ENCODE measurements at places on chromosomes 11 and 22. TPM values are rescaled to one million over a fixed set of nuclear protein-coding genes. Genes with fewer than 3 reads are reported as not detected.
A peak's percentile ranks its signal among the peaks of the same experiment; 100 is the strongest.

Gene SCARF2
- 7.7 TPM for total RNA-seq

Gene SH3BP1
- 6.9 TPM for total RNA-seq

Gene CLMP
- total RNA-seq, result 13.6 TPM

Gene LMF2
- 9.4 TPM for total RNA-seq

Gene GAL3ST1
- total RNA-seq, result not detected

Gene ARHGEF17
- total RNA-seq, result 3.3 TPM

Gene MYO18B
- total RNA-seq, result not detected

Gene SLC22A6
- total RNA-seq, result not detected

Gene RCOR2
- total RNA-seq, result 0.66 TPM

Gene SLC1A2
- total RNA-seq, result 1.7 TPM

Gene XKR3
- total RNA-seq, result not detected

Gene MS4A6E
- total RNA-seq, result not detected

GRCh38 chr11:120420572-120420971 is 84.4 kb downstream of the ARHGEF12 start:
- no peak for DNase-seq

DNA sequence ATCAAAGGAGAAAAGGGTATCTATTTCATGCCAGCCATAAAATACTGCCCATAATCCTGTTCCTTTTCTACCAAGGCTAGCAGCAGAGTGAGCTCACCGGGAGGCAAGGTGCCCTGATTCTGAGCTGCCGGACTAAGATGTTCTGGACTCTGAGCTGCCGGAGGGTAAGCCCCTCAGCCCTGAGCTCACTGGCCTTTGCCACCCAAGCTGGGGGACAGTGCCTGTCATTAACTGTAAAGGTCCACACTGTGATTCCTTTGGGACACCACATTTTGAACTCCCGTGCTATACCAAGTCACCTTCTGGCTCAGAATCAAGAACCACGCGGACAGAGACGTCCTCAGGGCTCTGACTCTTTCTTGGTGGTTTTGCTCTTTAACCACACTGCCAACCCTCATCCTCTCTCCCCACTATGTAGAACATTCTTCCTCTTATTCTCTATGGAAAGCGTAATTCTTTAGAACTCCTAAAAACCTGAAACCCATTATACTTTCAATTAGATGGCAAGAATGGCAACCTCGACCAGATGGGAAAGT is 88.4 kb upstream of the BID start:
- no peak for DNase-seq

DNA sequence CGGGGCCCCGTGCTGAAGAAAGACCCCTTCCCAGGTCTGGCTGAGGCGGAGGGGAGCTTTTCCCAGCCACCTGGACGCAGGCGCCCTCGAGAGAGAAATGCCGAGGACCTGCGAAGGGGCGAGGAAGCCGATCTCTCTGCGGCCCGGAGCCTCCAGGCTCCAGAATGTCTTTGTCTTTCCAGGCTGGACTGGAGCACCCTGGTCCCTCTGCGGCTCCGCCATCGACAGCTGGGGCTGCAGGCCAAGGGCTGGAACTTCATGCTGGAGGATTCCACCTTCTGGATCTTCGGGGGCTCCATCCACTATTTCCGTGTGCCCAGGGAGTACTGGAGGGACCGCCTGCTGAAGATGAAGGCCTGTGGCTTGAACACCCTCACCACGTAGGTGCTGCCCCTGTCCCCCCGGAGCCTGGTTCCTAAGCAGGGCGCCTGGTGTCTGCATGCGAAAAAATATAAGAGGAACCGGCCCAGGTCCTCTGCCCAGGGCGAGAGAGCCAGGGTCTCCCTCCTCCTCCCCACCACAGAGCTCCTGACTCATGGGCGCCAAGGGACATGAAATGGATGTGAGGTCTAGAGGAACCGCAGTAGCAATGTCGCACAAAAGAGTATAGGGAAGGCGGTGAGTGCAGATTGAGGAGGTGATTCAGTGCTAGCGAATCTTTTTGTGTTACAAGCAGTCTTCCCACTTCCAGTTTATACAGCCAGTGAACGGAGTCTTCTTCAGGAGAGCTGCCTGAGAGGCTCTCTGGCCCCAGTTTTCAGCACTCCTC is 11.0 kb downstream of the GLB1L2 start:
- DNase-seq, result no peak

GRCh38 chr22:29747832-29748231 is 19.0 kb downstream of the ZMAT5 start:
- no peak for DNase-seq

DNA sequence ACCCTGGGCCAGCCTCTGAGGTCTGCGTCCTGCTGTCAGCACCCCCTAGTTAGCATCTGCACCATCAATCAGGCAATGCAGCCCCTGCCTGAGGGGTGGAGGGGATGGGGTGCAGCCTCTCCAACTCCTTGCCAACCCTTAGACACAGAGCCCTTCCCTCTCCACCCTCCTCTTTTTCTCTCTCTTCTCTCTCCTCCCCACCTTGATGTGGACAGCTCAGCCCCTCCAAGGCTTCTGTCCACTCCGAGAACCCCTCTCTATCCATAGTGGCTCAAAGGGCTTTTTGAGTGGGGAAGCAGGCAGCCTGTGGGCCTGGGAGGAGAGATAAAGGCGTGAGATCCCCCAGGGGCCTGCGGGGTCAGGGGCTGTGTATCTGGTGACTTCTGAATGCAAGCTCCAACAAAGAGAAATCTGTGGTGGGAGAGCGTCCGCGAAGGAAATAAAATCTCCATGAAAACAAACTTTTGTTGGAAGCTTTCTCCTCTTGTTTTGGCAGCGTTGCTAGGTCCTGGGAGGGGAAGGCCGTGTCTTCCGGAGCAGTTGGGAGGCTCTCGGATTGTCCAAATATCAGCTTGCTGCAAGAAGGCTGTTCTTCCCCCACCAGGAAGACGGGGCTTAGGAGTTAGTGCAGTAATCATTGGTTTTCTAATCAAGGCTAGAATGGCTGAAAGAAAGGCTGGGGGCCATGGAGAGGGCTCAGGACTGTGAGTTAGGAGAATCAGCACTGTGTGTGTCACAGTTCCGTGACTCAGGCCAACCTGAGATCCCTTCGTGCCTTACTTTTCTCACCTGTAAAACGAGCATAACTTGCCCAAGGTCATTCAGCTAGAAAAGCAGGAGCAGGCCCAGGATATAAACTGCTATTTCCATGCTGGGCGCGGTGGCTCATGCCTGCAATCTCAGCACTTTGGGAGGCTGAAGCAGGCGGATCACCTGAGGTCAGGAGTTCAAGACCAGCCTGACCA is 50.3 kb downstream of the PKNOX2 start:
- DNase-seq, result no peak

- no peak for DNase-seq
Observed at GRCh38 chr11:85752201-85752889, 58.6 kb downstream of the SYTL2 start.

DNA sequence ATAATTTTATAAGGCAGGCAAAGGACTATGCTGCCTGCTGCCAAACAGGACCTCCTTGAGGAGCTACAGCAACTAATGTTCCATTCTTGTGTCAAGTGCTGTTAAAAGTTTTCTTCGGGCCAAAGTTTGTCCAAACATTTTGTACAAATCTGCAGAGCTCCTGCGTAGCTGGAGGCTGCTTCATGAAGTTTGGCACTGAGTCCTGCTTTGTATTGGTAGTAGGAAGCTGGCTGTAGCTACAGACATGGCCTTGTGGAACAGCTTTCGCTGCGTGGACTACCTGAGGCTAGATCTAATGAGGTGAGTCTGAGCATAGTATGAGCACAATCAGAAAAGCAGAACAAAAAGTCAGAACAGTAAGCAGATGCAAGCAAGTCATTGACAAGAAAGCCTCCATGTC is 528.1 kb downstream of the DLG2 start:
- no peak for DNase-seq

- DNase-seq, result no peak
Observed at GRCh38 chr11:2687782-2688191, 12.0 kb downstream of the KCNQ1OT1 start.

- peak; percentile 92 for DNase-seq
Observed at GRCh38 chr11:36091256-36091811, 147.5 kb downstream of the LDLRAD3 start.

DNA sequence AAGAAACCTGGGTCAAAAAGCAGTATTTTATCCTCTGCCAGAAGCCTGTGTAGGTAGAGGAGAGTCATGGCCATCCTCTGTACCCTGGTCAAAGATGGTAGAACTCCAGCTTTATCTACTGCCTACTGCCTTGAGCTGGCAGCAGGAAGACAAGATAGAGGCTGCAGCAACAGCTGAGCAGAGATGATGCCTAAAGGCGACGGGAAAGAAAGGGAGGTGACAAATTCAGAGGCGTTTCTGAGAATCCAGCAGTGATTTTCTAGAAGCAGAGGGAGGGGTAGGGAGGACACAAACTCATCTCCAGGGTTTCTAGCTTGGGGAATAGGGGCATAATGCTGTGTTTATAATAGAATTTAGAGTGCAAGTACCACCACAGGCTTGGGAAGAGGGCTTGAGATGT is 15.5 kb upstream of the C1QTNF4 start:
- no peak for DNase-seq

DNA sequence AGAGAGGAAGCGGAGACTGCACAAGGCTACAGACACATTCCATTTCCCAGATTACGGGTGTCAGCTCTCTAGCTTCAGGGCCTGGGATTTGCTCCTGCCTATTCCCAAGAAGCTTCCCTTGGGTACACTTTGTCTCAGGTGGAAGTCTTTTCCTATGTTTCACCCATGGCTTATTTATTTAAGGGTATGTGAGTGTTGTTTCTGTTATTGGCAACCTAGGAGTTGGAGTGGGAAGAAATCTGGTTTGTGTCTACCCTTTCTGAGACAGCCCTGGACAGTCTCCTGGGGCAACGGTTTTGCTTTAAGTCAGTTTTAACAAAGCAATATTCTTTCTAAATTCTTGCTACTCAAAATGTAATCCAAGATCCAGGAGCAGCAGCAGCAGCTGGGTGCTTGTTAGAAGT is 127.0 kb downstream of the MICAL2 start:
- no peak for DNase-seq

- no peak for DNase-seq
Observed at GRCh38 chr22:41608386-41608785, 12.5 kb downstream of the DESI1 start.

DNA sequence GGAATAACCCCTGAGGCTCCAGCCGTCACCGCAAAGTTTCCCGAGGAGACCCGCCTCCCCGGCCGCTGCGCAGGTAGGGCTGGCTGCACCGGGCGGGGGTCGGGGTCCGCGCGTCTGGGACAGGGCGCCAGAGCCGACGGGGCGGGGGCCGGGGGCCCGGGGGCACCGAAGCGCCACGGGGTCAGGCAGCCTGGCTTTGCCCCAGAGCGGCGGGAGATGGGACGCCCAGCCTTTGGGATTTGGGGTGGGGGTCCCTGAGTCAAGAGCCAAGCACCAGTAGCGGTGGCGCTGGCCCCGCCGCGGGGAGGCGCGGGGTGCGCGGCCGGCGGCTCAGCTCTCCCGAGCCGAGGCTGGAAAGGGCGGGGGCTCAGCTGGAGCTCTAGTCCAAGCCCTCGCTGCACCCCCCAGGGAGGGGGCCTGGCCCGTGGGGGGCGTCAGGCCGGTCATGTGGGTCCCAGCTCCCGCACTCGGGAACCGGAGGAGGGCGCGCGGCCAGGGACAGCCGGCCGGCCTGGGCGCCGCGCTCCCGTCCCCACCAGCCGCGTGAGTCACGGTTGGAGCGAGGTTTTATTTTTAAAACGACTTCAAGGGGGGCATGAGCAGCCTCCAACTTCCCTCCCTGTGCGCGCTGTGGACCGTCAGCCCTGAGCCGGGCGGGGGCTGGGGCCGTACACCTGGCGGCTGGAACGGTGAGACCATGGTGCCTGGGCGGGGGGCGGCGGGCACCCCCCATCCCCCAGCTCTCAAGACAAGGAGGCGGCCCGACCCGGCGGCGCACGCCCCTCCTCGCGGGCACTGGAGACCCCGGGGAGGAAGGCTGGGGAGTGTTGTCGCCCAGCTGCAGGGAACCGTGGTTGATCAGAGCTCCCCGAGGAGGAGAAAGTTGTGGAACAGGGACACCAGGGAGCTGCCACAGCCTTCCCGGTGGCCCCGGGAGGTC is 626 bp downstream of the FLRT1 start:
- DNase-seq, result no peak

DNA sequence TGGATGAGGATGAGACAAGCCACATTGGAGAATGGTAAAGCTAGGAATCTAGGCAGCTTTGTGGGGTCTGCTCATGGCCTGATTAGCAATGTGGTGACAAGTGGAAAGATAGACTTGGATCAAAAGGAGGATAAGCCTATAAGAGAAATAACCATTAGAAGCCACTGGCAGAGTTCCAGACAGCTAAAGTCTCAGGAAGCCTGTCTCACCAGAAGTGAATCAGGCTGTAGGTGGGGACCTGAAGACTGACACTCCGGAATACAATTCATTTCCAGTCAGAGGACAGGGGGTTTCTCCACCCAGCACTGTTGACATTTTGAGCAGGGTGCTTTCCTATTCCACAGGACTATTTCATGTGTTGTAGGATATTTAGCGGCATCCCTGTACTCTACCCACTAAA is 129.7 kb downstream of the ARHGAP42 start:
- DNase-seq, result no peak

GRCh38 chr11:66231561-66231960 is 36.9 kb upstream of the RAB1B start:
- no peak for DNase-seq

- DNase-seq, result no peak
Observed at GRCh38 chr22:22943521-22944267, 56.1 kb downstream of the IGLL5 start.

- DNase-seq, result no peak
Observed at GRCh38 chr11:70582886-70583641, 184.7 kb downstream of the CTTN start.

- no peak for DNase-seq
Observed at GRCh38 chr11:9700105-9700801, 36.4 kb downstream of the SWAP70 start.

DNA sequence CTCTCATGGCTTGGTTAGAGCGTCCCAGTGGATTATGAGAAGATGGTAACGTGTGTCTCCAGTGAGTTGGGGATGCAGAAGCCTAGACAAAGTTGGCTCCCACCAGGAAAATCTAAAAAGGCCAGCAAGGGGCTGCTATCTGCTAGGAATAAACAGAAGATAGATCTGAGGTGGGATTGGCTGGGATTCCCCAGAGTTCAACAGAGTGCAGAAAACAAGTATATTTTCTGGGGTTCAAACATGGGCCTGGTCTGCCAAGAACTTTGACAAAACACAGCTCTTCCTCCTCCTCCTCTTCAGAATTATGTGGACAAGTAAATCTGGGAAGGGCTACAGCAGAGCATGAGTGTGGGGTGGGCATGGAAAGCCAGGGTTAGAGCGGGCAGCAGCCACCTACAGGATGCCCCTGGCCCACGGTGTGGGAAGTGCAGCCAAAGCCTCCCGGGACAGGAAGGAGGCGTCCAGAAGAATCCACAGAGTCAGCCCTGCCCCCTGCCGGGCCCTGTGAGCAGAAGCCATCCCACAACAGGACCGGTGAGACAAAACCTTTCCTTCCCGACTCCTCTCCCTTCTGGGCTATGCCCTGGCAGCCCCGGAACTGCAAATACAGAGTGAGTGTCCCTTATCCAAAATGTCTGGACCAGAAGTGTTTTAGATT is 67.1 kb downstream of the CD82 start:
- DNase-seq, result peak; percentile 56

GRCh38 chr22:44545773-44546172 is 47.7 kb upstream of the RTL6 start:
- no peak for DNase-seq

GRCh38 chr11:95972060-95972459 is 48.2 kb upstream of the MTMR2 start:
- DNase-seq, result no peak

GRCh38 chr11:65504674-65505465 is 6.0 kb downstream of the MALAT1 start:
- no peak for DNase-seq

- DNase-seq, result no peak
Observed at GRCh38 chr22:27930331-27931060, 11.4 kb upstream of the PITPNB start.

- no peak for DNase-seq
Observed at GRCh38 chr11:81211050-81211449, 1522.6 kb downstream of the FAM181B start.

Data from H4 (cell line).